ENCODE measurements at places on chromosomes 6 and 20.

GRCh38 chr6:109865968-109866367 lies 112.1 kb upstream of the GPR6 start:
- no peak for DNase-seq

DNA sequence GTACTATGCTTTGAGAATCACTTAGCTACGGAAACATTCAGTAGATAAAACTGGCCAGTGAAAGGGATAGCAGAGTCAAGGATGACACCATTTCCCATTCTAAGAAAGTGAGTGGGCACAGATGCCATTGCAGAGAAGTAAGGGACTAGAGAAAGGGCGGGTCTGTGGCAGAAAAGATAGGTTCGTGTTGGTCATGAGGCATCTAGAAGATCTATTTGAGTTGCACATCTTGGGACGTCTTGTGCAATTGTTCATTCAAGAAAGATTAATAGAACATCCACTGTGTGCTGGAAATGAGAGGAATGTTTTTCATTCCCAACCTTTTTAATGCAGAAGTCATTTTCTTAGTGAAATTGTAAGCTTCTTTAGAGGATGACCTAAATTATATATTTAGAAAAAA lies 161.7 kb downstream of the PLCB1 start:
- DNase-seq = no peak

GRCh38 chr6:15689586-15690482 lies 27.0 kb upstream of the DTNBP1 start:
- DNase-seq = no peak

DNA sequence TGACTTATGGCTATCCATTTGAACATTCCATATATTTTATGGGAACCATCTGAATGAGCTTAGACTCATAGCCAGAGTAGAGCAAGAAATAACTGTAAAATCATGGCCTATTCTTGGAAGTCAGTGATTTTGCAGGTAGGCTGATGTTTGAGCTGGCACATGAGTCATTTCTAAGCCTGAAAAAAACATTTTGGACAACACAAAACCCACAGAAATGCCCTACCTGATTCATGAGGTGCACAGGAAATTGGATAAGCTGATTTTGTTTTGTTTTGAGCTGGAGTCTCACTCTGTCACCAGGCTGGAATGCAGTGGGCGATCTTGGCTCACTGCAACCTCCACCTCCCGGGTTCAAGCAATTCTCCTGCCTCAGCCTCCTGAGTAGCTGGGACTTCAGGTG lies 443.0 kb downstream of the PKHD1 start:
- no peak for DNase-seq

GRCh38 chr6:165668951-165669350 lies 5.9 kb upstream of the PDE10A start:
- no peak for DNase-seq

DNA sequence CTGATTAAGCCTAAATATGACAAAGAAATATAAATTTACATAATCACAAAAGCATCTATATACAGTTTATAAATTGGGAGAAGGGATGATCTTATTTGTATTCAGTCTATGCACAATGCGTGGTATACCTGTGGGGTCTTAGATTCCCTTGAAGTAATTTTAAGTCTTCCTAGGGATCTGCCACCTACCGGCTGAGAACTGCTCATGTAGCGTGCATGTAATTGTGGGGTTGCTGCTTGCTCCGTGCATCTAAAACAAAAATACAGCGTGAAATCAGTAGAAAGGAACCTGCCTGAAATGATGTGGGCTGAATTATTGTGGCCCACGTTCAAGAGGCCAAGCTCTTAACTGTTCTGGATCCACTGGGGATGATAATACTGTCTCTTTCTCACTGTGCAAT lies 187.3 kb downstream of the MBOAT1 start:
- DNase-seq = no peak

GRCh38 chr6:115796829-115797228 lies 263.9 kb downstream of the FRK start:
- no peak for DNase-seq

DNA sequence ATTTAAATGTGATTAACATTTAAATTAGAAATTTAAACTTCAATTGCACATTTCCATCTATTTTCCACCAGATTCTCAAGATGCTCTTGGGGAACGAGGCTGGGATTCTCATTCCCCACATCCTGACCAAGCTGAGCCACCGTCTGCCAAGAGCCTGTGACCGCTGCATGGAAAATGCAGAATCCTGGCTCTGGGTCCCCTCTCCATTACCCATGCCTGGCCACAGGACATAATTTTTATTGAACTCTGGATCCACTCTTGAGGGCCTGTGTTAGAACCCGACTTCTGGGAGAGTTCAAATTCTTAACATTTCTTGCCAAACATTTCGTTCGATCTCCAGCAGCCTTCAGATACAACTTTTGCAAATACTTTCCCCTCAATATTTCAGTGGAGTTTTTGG lies 201.6 kb upstream of the SNX9 start:
- no peak for DNase-seq

- no peak for DNase-seq
Measured at GRCh38 chr6:164097551-164098398, 683.3 kb downstream of the QKI start.

DNA sequence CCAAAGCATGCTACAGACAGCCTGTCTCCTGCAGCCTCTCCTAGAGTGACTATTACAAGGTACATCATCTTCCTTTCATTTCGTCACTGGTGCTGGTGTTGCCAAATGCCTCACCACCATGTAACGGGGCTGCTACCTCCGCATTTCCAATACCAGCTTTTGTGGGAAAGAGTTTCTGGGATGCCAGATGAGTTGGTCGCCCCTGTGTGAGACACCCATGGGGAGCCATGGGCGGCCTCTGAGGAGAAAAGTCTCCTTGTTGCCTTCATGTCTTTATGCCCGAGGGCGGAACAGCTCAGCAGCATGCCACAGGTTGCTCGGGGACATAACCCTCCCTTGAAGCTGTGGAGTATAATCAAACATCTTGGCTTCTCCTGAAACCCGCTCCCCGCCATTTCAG lies 169.6 kb downstream of the THBS2 start:
- DNase-seq = no peak

- DNase-seq = no peak
Measured at GRCh38 chr6:91719414-91719813, 1132.5 kb upstream of the MAP3K7 start.

- no peak for DNase-seq
Measured at GRCh38 chr6:137145421-137145820, 28.0 kb downstream of the IL22RA2 start.

GRCh38 chr6:78808933-78809332 lies 58.4 kb upstream of the IRAK1BP1 start:
- no peak for DNase-seq

DNA sequence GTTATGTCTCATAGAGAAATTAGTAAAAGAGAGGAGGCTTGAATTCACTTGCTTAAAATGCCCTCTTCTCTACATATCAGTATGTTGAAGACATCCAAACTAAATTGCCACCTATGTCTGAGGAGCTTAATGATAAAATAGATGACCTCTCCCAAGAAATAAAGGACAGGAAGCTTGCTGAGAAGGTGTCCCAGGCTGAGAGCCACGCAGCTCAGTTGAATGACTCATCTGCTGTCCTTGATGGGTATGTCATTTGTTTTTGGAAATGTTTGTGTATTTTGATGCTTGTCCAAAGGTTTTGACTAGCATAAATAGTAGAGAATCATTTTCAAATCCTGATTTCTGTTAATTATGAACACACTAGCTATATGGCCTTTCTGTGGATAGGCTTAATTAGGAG lies 307.7 kb downstream of the ARHGAP18 start:
- no peak for DNase-seq

GRCh38 chr6:63649269-63649668 lies 13.7 kb downstream of the PHF3 start:
- no peak for DNase-seq

Measured in stimulated activated CD8-positive, alpha-beta memory T cell treated with anti-CD3 and anti-CD28 coated beads, Interleukin-15, amount 100 ng/mL, for 4 hours (primary cell).